ENCODE measurements at places on chromosomes 3 and 15. TPM values are rescaled to one million over a fixed set of nuclear protein-coding genes. Genes with fewer than 3 reads are reported as not detected.

The ABHD2 gene
- 100 TPM for total RNA-seq

The PPP1R14D gene
- not detected for total RNA-seq

The IL5RA gene
- total RNA-seq: not detected

The MYRIP gene
- total RNA-seq: not detected

The PCOLCE2 gene
- total RNA-seq: 31.6 TPM

The AHSG gene
- total RNA-seq: not detected

The MITF gene
- total RNA-seq: 6.1 TPM

The SERPINI2 gene
- not detected for total RNA-seq

The ZNF620 gene
- total RNA-seq: 0.99 TPM

DNA sequence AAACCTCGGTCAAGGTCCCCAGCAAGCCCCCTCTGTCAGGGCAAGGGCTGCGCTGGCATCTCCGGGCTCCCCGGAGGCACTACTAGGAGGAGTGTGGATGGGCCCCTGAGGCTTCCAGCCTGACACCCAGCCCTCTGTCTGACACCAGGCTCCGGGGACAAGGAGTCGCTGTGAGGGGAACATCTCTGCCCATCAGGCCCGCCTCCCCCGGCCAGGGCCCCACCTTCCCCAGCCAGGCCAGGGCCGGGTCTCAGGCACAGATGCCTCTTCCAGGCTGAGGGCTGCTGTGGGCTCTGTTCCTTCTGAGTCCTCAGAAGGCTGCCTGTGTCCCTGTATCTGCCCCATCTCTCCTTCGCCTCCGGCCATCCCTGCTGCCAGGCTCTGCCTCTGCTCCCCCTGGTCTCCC lies 15.8 kb downstream of the CSPG4 start:
- no peak for DNase-seq

GRCh38 chr3:98733053-98733811 lies 29.9 kb upstream of the ST3GAL6 start:
- peak; percentile 61 for DNase-seq

DNA sequence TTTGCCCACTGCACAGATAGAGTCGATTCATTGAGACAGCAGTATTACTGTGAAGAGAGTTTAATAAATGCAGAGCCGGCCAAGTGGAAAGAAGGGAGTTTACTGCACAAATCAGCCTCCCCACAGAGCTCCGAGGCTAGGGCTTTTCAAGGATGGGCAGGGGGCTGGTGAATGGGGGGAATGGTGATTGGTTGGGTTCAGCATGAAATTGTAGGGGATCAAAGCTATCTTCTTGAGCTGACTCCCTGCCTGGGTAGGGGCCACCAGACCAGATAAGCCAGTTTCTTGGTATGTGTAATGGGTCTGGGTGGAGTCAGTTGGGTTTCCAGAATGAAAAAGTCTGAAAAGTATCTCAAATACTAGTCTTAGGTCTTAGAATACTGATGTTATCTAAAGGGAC lies 66.6 kb downstream of the SYNPR start:
- no peak for DNase-seq

GRCh38 chr3:120218981-120219380 lies 66.0 kb downstream of the GPR156 start:
- no peak for DNase-seq

DNA sequence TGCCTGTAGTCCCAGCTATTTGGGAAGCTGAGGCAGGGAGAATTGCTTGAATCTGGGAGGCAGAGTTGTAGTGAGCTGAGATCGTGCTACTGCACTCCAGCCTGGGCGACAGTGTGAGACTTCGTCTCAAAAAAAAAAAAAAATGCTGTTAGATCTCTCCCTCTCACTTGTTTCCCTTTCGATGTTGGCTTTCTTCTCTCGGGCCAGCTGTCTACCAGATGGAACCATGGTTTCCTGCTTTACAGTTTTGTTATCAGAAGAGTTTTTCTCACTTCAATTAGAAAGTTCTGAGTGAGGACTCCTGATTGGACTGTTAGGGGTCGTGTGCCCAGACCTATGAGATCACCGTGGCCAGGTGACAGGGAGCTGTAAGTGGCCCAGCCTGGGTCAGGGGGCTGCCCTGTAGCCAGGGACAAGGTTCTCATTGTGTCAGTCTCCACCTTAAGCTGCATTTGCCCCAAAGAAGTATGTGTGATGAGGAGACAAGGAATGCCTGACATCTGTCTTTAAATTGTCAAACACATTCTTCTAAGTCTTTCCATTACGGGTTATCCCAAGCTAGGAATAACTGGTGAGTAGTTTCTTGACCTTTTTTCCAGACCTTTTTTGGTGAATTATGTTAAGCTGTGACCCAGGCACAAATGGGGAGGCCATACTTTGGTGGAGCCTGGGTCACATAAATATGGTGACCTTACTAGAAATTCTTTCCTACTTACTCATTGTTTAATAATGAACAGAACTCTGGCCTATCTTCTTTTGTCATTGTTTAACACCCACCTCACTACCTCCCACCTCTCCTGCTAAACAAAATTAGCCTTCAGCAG lies 25.2 kb downstream of the SNAPC5 start:
- peak; percentile 40 for DNase-seq

DNA sequence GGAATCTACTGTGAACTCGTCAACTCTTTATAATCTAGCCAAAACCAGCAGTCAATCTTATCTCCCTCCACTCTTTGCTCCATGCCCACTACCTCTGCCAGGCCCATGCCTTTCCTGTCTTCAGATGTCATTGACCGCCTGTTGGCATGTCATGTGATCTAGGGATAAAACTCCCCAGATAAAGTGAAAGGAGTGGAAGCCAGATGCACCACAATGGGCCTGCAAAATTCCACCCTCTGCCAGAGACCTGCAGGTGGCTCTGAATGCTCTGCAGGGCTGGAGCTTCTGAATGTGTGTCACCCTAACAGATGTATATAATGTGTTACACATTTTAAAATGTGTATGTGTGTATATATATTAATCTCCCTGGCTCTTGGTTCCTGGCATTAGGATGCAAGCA lies 2.3 kb upstream of the CCR3 start:
- no peak for DNase-seq

DNA sequence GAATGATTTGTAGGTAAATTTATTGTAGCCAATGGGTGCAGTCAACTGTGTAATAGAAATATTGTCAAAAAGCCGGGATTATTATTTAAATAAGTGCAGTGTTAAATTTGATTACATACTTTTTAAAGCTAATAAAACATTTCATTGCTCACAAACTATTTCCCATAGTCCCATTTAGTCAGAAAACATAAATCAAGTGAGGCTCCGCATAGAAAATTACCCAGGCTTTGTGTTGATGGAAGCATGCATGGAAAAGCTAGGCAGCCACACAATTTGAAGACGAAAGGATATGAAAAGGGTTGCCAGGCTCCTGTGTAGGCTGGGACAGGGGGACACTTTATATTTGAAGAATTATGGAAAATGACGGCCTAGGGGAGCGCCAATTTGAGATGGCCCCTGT lies 82.3 kb downstream of the LRTM1 start:
- DNase-seq: no peak

DNA sequence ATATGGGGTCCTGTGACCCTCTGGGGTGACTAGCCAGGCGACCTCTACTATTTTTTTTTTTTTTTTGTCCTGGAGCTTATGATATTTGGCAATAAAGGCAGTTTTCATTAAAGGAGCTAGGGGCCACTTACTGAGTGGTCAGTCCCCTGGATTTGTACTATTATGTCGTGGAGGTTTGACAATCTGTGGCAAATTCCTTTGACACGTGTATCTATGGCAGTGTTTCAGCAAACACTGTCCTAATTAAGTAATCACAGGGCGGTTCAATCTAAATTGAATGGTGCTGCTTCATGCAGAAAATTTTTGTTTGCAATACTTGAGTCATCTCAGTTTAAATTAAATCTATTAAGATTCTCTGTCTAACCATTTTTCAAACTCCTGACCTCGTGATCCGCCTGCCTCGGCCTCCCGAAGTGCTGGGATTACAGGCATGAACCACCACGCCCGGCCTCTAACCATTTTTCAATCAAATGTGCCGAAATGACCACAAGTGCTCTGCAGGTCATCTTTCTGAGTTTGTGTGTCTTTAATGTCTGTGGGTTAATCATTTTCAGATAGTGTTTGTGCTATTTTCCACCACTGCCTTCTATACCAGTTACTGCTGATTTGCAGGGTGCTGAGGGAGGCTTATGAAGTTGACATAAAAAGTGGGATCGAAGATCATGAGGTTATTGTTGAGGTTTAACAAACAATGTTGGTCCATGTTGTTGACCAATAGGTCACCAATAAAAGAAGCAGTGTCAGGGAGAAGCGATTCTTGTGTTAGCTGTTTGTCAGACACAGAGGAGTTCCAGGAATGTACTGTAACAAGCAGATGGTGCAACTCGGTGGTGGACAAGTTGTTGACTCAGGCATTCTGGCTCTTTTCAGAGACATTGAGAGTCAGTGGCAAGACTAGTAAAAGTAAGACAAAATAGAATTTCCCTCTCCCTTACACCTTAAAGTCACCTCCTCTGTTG lies 18.6 kb upstream of the SLC2A2 start:
- peak; percentile 78 for DNase-seq

GRCh38 chr3:168094580-168094876 lies 1.2 kb downstream of the GOLIM4 start:
- peak; percentile 62 for DNase-seq

- DNase-seq: peak; percentile 71
Observed at GRCh38 chr3:157572559-157573270, 69.5 kb upstream of the VEPH1 start.

DNA sequence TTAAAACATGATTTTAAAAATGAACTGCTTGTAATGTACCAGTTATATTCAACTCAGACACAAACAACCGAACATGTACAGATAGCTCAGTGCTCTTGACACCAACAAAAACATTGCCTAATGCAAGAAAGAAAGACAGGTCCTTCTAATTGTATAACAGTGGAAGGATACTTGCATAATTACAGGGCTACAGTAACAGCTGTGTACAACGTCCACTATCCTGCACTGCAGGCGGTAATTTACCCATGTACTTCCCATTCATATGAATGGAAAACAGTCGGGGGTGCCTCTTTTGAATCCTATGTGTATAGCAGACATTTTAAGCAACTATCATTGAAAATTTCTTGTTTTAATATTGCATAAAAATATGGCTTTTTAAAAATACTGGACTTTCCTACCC lies 41.1 kb upstream of the PLSCR5 start:
- DNase-seq: no peak

DNA sequence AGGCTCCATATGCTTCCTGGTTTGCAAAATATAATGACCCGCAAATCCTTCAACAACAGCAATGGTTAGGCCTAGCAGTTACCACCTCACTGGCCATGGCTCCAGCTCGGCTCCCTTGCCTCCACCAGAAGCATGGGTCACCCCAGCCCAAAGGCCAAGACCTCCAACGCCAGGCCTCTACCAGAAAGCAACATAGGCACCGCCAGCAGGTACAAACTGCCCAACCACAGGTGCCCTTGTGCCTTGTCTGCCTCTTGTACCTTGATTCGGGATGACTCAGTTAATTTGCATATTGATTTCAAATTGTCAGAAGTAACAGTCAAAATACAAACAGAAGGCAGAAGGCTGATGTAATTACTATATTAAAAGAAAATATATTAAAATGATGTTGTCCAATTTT lies 124.7 kb downstream of the IL5RA start:
- DNase-seq: no peak

DNA sequence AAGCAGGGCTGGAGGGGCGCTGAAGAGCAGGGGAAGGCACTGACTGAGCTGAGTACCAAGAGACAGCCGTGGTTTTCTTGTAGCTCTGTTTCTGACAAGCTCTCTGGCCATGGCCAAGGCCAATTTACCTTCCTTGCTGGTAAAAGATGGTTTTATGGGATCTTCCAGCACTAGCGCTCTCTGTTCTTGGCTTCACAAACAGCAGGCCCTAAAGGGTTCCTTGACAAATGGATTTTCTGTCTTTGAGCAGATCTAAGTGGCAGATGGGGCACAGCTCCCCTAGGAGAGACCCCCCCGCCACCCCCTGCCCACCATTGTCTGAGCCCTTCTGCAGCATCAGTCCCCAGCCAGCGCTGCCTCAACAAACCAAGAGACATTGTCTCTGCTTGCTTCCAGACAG lies 66.6 kb downstream of the GAP43 start:
- DNase-seq: no peak

GRCh38 chr3:177299250-177299649 lies 102.0 kb upstream of the TBL1XR1 start:
- no peak for DNase-seq

- DNase-seq: no peak
Observed at GRCh38 chr3:10533737-10534023, 28.3 kb upstream of the ATP2B2 start.

- DNase-seq: no peak
Observed at GRCh38 chr3:108017587-108017986, 73.2 kb downstream of the CD47 start.

GRCh38 chr3:24829011-24829581 lies 334.4 kb upstream of the THRB start:
- DNase-seq: no peak

GRCh38 chr3:173733029-173733652 lies 335.6 kb downstream of the NLGN1 start:
- peak; percentile 75 for DNase-seq

DNA sequence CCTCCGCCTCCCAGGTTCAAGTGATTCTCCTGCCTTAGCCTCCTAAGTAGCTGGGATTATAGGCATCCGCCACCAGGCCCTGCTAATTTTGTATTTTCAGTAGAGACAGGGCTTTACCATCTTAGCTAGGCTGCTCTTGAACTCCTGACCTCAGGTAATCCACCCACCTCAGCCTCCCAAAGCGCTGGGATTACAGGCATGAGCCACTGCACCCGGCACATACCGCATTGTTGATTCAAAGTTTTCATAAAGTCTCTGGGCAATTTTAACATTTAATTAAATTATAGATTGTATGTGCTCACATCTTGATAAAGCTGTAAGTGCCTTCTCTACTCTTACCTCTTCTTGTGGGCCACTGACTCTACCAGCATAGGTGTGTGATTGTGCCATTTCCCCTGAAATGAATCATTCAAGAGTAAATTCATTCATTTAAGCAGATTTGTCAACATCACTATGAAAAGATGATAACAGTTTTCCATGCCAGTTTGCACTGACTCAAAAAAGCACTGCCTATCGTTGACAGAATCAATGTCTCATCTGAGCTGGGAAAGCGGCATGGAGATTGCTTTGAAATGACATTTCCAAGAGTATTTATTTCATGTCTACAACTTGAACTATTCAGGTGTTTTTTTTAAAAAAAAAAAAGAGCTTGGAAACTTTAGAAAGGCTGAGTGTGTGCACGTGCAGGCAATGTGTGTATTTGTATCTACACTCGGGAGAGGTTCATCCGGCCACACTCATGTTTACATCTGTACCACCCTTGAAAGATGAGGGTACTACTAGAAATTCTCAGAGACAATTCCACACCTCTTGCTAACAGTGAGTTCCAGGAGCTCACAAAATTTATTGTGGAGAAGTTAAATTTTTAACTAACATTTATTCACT lies 3.5 kb downstream of the BCL2A1 start:
- no peak for DNase-seq
